ENCODE measurements at places on chromosomes 11 and 22. TPM values are rescaled to one million over a fixed set of nuclear protein-coding genes. Genes with fewer than 3 reads are reported as not detected.

The DDTL gene
- 1.6 TPM for total RNA-seq

The OR2AG2 gene
- 0.08 TPM for total RNA-seq

The SLC1A2 gene
- total RNA-seq, result 0.71 TPM

The SCGB1C1 gene
- not detected for total RNA-seq

The KDELR3 gene
- 61.9 TPM for total RNA-seq

The BIK gene
- total RNA-seq, result 8.0 TPM

The FAM89B gene
- total RNA-seq, result 13.2 TPM

The FZD4 gene
- 1.9 TPM for total RNA-seq

The VPREB1 gene
- not detected for total RNA-seq

The ADAMTS8 gene
- not detected for total RNA-seq

The OR6T1 gene
- total RNA-seq, result not detected

The LMO1 gene
- total RNA-seq, result 0.29 TPM

The MEI1 gene
- total RNA-seq, result not detected

The SEZ6L gene
- total RNA-seq, result not detected

The NRIP3 gene
- total RNA-seq, result 11.1 TPM

The GP1BB gene
- total RNA-seq, result 1.6 TPM

The CREB3L1 gene
- 0.13 TPM for total RNA-seq

The SESN3 gene
- total RNA-seq, result 8.8 TPM

The CHRM1 gene
- 0.16 TPM for total RNA-seq

The NNMT gene
- 56.4 TPM for total RNA-seq

The TIMM10 gene
- total RNA-seq, result 48.5 TPM

The MIAT gene
- 0.45 TPM for total RNA-seq

The CDKN1C gene
- 18.7 TPM for total RNA-seq

The POU2AF2 gene
- total RNA-seq, result not detected

The CST6 gene
- not detected for total RNA-seq

The STK33 gene
- not detected for total RNA-seq
